Fibroblast of skin of back (primary cell): ENCODE measurements at places on chromosomes 16 and 17.
A peak's percentile ranks its signal among the peaks of the same experiment; 100 is the strongest.

DNA sequence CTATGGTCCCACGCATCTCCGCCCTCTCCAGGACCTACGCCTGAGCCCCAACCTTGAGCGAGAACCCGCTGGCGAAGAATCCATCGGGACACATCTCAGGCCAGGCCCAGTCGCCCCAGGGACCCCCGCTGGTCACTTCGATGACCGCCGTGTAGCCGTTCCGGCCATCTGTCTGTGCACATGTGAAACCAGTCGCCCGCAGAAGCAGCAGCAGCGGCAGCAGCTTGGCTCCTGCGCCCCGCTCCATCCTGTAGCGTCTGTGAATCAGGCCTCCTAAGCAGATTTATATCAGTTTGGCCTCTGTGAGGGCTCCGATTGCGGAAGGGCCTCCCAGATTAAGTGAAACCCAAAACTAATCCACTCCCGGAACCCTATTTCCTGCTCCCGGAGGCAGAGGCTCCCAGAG, at the start of gene VMO1:
Gene VMO1 (minus strand): TSS at position 259 of the 406 bp plus-strand sequence. CDS start 12 bp downstream, at position 247.
- no peak for DNase-seq

DNA sequence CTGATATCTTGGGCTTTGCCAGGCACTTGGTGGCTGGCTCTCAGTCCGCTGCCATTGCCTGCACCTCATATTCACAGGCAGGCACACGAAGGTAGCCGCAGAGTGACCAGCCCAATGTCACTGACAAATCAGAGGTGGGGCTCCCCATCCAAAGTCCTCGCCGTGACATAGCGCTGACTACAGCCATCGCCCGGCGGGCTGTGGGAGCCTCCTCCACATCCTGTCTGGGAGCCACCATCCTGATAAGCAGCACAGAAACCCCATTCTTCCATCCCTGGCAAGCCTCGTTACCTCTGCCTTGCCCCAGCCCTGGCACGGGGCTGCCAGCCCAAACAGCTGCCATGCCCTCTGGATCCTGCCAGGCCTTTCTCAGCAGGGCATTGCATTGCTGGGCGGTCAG, 437.8 kb downstream of the SLC39A11 start:
- DNase-seq = no peak

GRCh38 chr17:7747635-7748071, 30.1 kb downstream of the DNAH2 start:
- DNase-seq = peak; percentile 73

DNA sequence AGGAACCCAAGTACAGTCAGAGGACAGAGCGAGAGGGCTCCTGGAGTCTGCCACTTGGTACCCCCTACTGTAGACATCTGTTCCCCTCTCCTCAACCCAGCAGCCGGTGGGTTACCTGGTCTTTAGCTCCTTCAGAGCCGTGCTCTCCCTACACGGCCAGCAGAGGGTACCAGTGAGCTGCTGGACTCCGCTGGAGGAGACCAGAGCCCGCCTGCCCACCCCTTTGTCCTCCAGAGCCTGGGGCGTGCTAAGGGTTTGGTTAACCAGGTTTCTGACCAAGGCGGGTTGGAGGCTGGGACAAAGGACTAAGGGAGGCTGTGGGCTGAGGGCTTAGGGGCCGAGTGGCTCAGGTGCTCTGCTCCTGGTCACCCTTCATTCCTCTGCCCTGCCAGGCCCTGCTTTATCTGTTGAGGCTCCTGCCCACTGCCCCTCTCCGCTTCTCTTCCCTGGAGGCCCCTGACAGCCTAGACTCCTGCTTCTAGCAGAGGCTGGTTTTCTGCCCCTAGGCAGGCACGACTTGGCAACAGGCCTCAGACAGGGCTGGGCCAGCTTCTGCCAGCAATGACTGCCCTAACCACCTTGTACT, 2.7 kb upstream of the HSD11B2 start:
- peak; percentile 52 for DNase-seq

DNA sequence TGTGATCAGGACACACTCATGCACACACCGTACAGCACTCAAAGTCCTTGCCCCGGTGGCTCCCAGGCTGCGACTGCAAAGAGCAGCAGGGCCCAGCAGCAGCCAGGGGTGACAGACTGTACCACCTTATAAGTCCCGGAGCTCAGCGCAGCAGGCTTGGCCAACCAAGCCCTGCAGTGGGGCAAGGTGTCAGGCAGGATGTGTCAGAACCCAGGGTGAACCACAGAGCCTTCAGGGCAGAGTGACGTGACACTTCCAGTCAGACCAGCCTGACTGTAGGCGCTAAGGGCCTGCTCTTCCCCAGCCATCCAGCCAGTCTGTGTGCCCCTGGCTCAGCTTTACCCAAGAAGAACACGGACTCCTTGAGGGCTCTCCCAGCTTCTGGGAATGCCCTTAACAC, 204.1 kb downstream of the COPRS start:
- peak; percentile 57 for DNase-seq

GRCh38 chr16:57071831-57072582, 20.4 kb upstream of the CPNE2 start:
- peak; percentile 58 for DNase-seq

GRCh38 chr16:76175718-76176117, 101.5 kb upstream of the CNTNAP4 start:
- no peak for DNase-seq

DNA sequence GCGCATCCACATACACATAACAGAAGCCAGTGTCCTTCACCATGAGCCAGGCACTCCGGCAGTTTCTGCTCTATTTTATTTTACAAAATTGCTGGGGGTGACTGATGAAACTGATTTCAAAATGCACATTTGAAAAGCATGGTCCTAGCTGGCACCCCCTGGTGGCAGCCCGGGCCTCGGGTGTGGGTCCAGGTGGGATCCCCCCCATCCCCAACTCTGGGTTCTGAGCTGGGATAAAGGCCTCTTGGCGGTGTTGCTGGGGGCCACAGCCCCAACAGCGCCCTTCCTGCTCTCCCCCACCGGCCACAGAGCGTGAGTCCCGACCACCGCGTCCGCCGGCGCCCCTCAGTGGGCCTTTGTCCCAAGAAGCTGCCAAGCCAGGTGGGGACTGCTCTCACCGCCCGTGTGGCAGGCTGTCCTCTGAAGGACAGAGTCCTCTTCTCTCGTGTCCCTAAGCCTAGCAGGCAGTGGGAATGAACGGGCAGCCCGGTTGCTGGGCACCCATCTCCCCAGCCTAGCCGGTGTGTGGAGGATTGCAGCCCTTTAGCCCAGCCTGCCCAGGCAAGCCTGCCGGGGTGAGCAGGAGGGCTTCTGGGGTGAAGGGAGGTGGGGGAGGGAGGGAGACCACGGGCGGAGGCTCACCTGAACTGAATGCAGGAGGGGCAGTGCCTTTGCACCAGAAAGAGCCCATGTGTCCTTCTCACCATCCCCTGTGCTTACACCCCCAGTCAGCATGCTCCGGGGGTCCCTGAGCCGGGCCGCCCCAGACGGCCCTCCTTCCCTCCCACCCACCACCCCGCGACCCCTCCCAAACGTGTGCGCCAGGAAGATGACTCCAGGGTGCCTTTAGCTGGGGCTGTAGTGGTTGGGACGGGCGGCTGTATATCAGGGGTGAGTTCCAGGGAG, 898 bp downstream of the SNAI3 start:
- DNase-seq = no peak

DNA sequence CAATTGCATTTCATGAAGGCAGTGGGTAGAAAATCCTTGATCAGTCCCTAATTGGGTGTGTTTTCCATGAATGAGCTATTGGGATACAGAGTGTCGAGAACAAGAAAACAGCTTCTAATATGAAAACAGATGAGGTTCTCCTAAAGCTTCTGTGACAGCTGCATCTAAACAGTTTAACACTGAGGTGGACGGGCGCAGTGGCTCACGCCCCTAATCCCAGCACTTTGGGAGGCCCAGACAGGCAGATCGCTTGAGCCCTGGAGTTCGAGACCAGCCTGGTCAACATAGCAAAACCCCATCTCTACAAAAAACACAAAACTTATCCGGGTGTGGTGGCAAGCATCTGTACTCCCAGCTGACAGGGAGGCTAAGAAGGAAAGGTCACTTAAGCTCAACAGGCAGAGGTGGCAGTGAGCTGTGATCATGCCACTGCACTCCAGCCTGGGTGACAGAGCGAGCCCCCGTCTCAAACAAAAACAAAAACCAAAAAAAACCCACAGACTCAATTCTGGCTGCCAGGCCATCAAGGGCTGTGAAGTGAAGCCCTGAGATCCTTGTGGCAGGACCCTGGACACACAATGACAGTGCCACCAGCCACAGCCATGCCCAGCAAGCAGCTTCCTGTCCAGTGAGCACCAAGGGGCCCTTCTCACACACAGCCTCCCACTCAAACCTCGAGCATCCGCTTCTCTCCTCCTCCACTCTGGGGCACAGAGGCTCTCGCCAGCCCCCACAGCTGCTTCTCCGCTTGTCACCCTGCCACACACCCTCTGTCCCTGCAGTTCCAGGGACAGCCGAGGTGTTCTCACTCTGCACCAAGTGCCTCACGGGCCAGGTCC, 44.0 kb downstream of the ANKRD11 start:
- DNase-seq = no peak

GRCh38 chr17:70976447-70976846, 807.1 kb downstream of the KCNJ2 start:
- no peak for DNase-seq

- DNase-seq = no peak
Observed at GRCh38 chr16:13997933-13998332, 73.2 kb upstream of the MRTFB start.

GRCh38 chr16:10970065-10970464, 25.7 kb downstream of the CLEC16A start:
- DNase-seq = no peak

- no peak for DNase-seq
Observed at GRCh38 chr17:5184288-5184687, 7.4 kb downstream of the ZNF594 start.

GRCh38 chr16:15439521-15439920, 5.1 kb downstream of the BMERB1 start:
- DNase-seq = no peak

GRCh38 chr17:66476014-66476413, 173.6 kb downstream of the PRKCA start:
- peak; percentile 17 for DNase-seq

- peak; percentile 81 for DNase-seq
Observed at GRCh38 chr16:76946879-76947278, 244.1 kb upstream of the MON1B start.

- no peak for DNase-seq
Observed at GRCh38 chr17:81059026-81059425, 24.1 kb downstream of the BAIAP2 start.

DNA sequence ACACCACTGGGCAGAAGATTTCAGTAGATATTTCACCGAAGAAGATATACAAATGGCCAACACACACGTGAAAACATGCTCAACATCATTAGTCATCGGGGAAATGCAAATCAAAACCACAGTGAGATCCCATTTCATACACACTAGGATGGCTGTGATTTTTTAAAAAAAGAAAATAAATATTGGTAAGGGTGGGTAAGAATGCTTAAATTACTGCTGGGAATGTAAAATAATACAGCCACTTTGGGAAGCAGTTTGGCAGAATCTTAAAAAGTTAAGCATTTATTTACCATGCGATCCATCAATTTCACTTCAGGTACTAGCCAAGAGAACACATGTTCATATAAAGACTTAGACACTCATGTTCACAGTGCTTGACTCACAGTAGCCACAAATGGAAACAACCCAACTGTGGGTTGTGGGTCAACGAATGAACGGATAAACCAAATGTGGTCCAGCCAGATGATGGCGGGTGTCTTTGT, 6.5 kb upstream of the C16orf74 start:
- DNase-seq = peak; percentile 76

GRCh38 chr17:31015639-31016038, 44.8 kb downstream of the RNF135 start:
- no peak for DNase-seq

- DNase-seq = no peak
Observed at GRCh38 chr17:74394275-74394950, 27.1 kb downstream of the GPR142 start.

DNA sequence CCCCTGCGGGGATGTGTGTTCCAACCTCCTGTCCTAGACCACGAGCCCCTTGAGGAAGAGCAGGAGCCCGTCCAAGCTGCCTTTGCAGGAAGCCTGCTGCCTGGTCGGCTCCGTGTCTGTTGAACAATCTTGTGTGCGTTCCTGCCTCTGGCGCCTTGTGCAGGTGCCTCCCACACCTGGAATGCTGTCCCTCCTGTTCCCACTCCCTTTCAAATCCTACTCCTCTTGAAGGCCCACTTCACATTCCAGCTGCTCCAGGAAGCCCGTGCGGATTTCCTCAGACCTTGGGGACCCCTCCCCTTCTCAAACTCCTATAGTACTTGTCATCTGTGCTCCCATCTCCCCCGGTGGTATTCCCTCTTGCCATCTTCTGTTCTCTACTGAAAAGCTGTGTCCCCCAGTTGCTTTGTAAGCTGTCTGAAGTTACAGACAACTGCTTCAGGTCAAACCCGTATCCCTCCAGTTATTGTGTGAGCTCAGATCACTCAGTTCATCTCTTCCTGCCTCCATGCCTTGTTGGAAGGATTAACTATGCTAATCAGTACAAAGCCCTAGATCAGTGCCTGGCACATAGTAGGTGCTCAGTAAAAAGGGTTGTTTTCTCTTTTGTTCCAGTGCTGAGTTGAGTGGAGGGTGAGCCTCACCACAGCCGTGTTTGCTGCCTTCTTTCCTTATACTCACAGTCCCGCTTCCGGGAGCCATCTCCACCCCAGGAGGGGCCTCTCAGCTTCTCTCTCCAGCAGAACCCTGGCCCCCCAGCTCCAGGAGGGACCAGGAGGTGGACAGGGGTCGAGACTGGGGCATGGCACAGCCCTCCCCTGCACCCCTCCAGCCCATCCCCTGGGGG, 241.8 kb upstream of the CIBAR2 start:
- no peak for DNase-seq

GRCh38 chr17:50557630-50558029, 2.9 kb upstream of the CACNA1G start:
- DNase-seq = no peak

DNA sequence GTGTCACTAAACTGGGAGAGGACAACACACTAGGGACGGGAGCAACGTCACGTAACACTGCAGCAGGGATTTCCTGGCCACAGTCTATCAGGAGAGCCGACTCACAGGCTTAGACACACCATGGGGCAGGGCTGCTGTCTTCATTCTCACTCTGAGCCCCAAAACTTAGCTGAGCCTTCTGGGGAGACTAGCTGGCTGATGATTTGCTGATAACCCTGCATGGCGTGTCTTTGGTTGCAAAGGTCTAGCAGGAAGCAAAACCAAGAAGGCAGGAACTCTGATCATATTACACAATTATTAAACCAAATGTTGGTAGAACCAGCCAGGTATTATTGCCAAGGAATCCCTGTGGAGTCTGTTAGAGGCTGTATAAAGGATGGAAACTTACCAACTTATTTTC, 345.0 kb downstream of the SLC39A11 start:
- no peak for DNase-seq

DNA sequence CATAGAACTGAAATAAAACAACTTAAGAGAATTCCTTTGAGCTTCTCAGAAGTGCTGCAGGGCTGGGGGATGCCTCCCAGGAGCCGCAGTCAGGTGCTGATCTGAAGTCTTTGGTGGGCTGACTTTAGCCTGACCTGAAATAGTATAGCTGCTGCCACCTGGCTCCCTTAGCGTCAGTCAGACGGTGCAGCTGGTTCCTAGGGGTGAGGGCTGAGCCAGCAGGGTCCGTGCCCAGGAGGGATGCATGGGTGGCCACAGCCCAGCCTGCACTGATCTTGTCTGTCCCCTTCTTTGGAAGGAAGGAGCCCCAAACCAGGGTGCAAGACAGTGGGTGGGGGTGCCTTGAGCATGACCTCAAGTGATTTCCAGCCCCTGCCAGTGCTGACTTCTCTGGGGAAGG, 11.5 kb downstream of the MAPT start:
- no peak for DNase-seq
